Pulmonary artery endothelial cell (primary cell): ENCODE measurements at places on chromosomes 3 and 15. TPM values are rescaled to one million over a fixed set of nuclear protein-coding genes. Genes with fewer than 3 reads are reported as not detected.

Gene CHL1
- not detected in 2 replicates for total RNA-seq

Gene B3GALNT1
- 38.7 and 41.2 TPM in 2 replicates for total RNA-seq

Gene SORD
- total RNA-seq, result 19.9 and 30.5 TPM in 2 replicates

Gene DPPA2
- not detected in 2 replicates for total RNA-seq

Gene PLA2G4B
- 0.26 and 0.85 TPM in 2 replicates for total RNA-seq

Gene DGKG
- 0.07 and 0.42 TPM in 2 replicates for total RNA-seq

Gene TSC22D2
- 6.9 and 10.0 TPM in 2 replicates for total RNA-seq

Gene ULK4
- total RNA-seq, result 6.5 and 8.7 TPM in 2 replicates

Gene ACP3
- total RNA-seq, result not detected in 2 replicates

Gene SLC24A5
- not detected in 2 replicates for total RNA-seq

Gene ANKRD34C
- total RNA-seq, result not detected in 2 replicates

Gene FAM3D
- 0.46 and 0.66 TPM in 2 replicates for total RNA-seq

Gene MESP2
- total RNA-seq, result 0.14 TPM in 1 of 2 replicates, not detected in the other

Gene LSM3
- total RNA-seq, result 8.8 and 9.5 TPM in 2 replicates

Gene CPEB1
- total RNA-seq, result 0.07 TPM in 1 of 2 replicates, not detected in the other
